ENCODE measurements at places on chromosomes 6 and 20. TPM values are rescaled to one million over a fixed set of nuclear protein-coding genes. Genes with fewer than 3 reads are reported as not detected.

CST5 gene
- polyA plus RNA-seq = 0.98 TPM

- no peak for DNase-seq
These were observed 57.2 kb downstream of the KLHL31 start for GRCh38 chr6:53608396-53608795.

TMEM244 gene
- not detected for polyA plus RNA-seq

DNA sequence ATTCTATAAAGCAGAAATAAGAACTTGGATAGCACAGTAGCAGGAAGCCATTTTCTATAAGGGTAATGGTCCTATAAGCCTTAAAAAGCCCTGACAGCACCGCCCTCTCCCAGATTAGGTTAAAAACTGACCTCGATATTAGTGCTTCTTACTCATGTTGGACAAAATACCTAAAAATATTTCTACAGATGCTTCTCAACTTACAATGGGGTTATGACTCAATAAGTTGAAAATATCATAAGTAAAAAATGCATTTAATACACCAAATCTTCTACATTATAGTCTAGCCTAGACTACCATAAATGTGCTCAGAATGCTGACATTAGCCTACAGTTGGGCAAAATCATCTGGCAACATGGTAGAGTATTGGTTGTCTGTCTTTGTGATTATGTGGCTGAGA is 70.3 kb downstream of the SESN1 start:
- DNase-seq = no peak

DNA sequence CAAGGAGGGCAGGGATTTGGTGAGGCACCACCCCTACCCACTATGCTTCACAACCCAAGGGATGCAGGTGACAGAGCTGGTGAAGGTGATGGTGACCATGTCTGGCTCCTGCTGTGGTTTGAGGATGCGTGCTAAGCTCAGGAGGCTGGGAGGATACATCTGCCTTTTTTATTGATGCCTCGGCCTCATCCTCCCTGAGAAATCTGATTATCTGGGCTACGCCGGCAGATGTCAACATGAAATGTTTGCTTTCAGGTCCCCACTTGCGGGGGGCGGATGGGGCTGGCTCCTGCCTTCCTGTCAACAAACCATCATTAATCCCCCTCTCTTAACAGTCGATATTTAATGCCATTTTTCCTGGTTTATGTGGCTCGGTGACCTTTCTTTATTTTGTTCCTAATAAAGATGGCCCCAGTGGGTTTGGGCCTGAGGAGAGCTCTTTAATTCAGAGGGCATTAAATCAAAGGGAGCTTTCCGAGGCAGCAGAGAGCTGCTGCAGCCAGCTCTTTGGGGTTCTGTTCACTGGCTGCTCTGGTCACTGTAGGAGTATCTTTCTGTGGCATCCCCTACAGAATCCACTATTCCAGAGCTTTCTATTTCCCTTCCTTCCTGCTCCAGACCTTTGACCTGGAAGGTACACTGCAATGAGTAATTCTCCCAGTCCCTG is 33.5 kb upstream of the LRFN2 start:
- DNase-seq = no peak

DNA sequence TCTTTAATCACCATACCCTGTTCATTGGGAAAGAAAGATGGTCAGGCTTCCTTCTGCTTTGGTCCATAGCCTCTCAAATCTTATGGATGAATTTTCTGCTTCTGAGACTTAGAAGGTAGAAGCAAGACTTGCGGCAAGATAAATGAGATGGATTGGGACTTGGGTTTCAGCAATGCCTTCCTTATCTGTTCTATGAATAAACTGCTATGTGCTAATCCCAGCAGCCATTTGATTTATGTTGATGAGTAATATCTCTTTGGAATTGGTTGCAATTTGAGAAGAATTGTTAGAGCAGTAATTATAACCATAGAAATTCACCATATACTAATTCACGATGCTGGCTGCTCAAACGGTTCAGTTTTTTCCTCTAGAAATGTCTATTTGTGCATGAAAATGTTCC is 48.3 kb downstream of the TXLNB start:
- DNase-seq = no peak

HLA-DRA gene
- polyA plus RNA-seq = 1,667 TPM

CPXM1 gene
- polyA plus RNA-seq = 14.1 TPM

DNA sequence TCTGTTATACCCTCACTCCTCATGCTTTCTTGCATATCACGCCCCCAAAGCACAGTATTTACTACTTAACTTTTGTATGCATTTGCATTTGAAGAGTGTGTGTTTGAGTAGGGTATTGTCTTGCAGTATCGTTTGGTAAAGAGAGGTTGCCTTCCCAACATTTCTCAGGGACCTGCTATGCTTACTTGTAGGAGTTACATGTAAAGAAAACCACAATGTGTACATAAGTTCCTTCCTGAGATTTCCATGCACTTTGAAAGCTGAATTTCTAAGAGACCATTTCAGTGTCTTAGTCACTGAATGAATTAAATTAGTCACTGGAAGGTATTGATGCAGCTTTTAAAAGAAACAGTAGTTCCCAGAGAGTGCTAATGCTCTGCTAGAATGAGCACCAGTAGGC is 159.3 kb upstream of the LAMA2 start:
- DNase-seq = no peak

- no peak for DNase-seq
These were observed 45.3 kb downstream of the RNF24 start for GRCh38 chr20:3970016-3970415.

- DNase-seq = no peak
These were observed 32.7 kb downstream of the CD109 start for GRCh38 chr6:73728548-73729205.

- DNase-seq = no peak
These were observed 22.9 kb downstream of the COL20A1 start for GRCh38 chr20:63315731-63316491.

DNA sequence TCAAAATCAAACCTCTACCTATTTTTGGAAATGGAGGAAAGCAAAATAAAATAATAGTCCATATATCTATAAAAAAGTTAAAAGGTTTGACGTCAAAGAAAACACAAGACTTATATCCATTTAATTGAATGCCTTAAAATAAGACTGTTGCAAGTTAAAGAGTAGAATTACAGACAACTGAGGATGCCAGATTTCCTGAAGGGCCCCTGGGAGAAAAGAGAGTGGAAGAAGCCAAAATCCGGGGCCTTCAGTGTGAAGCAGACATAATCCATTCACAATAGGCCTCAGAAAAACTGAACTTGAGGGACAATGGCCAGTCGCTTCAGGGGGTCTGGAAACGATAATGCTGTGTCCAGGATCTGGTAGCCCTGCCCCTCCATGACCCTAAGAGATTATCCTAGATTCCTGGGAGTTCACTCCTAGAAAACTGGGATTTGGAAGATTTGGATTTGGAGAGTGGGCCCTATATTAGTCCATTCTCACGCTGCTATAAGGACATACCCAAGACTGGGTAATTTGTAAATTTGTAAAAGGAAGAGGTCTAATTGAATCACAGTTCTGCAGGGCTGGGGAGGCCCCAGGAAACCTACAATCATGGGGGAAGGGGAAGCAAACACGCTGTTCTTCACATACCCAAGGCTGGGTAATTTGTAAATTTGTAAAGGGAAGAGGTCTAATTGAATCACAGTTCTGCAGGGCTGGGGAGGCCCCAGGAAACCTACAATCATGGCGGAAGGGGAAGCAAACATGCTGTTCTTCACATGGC is 94.0 kb upstream of the SLC2A12 start:
- no peak for DNase-seq

- peak; percentile 54 for DNase-seq
These were observed 69.0 kb downstream of the MOCS1 start for GRCh38 chr6:39865011-39865888.

GRCh38 chr6:149960488-149960887 is 3.3 kb upstream of the ULBP1 start:
- no peak for DNase-seq

LPA gene
- polyA plus RNA-seq = 0.05 TPM
